ENCODE measurements at places on chromosomes 1 and 21.

GRCh38 chr1:228860911-228861831 lies 125.9 kb downstream of the RHOU start:
- H3K4me3 ChIP-seq, result no peak overlapping the region
- DNase-seq, result peak; percentile 60
- no peaks in the 10 kb centered on the region for H3K36me3 ChIP-seq
- no peak overlapping the region for H3K27ac ChIP-seq
- no peaks in the 10 kb centered on the region for H3K4me1 ChIP-seq

- no peak overlapping the region for H3K4me3 ChIP-seq
- H3K36me3 ChIP-seq, result no peaks in the 10 kb centered on the region
- H3K27ac ChIP-seq, result no peak overlapping the region
- H3K27me3 ChIP-seq, result no peaks in the 10 kb centered on the region
These were observed 34.1 kb downstream of the OR2G3 start for GRCh38 chr1:247639381-247639981.

DNA sequence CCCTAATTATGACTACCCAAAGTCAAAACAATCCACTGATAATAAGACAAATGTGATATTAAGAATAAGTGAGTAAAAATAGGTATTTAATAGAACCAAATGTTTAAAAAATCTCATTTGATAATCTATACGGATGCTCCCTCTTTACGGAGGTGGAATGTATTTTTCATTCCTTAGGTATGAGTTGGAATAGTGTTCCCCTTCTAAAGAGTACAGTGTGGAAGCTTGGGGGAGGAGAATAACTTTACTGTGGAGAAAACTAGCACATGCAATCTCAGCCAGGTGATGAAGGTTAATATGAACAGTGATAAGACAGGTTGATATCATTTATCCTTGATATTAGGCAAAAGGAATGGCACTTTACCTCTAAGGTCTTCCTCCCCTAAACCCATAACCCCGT lies 74.6 kb downstream of the GPR88 start:
- no peak overlapping the region for H3K27ac ChIP-seq
- H3K4me3 ChIP-seq, result no peak overlapping the region
- H3K36me3 ChIP-seq, result no peaks in the 10 kb centered on the region
- H3K4me1 ChIP-seq, result no peaks in the 10 kb centered on the region
- no peaks in the 10 kb centered on the region for H3K27me3 ChIP-seq
- no peak for DNase-seq

- no peak for DNase-seq
- no peaks in the 10 kb centered on the region for H3K27me3 ChIP-seq
- H3K36me3 ChIP-seq, result no peaks in the 10 kb centered on the region
- no peak overlapping the region for H3K4me3 ChIP-seq
These were observed 110.4 kb downstream of the KCND3 start for GRCh38 chr1:111879081-111879480.

GRCh38 chr1:151510957-151511635 lies at the start of gene CGN:
Gene CGN, plus strand, starts transcription at chr1:151511387. Its CDS starts 7,133 bp downstream, at chr1:151518520.
- peak; percentile 95 for DNase-seq
- H3K4me3 ChIP-seq, result peak within 1 kb of the TSS; percentile 72
- no peaks in the 10 kb centered on the region for H3K27me3 ChIP-seq
- H3K27ac ChIP-seq, result peak within 1 kb of the TSS; percentile 90

- DNase-seq, result no peak
- H3K4me1 ChIP-seq, result no peaks in the 10 kb centered on the region
- no peaks in the 10 kb centered on the region for H3K27me3 ChIP-seq
- no peak overlapping the region for H3K27ac ChIP-seq
- H3K4me3 ChIP-seq, result no peak overlapping the region
These were observed 200.9 kb downstream of the TM2D1 start for GRCh38 chr1:61523893-61524605.

DNA sequence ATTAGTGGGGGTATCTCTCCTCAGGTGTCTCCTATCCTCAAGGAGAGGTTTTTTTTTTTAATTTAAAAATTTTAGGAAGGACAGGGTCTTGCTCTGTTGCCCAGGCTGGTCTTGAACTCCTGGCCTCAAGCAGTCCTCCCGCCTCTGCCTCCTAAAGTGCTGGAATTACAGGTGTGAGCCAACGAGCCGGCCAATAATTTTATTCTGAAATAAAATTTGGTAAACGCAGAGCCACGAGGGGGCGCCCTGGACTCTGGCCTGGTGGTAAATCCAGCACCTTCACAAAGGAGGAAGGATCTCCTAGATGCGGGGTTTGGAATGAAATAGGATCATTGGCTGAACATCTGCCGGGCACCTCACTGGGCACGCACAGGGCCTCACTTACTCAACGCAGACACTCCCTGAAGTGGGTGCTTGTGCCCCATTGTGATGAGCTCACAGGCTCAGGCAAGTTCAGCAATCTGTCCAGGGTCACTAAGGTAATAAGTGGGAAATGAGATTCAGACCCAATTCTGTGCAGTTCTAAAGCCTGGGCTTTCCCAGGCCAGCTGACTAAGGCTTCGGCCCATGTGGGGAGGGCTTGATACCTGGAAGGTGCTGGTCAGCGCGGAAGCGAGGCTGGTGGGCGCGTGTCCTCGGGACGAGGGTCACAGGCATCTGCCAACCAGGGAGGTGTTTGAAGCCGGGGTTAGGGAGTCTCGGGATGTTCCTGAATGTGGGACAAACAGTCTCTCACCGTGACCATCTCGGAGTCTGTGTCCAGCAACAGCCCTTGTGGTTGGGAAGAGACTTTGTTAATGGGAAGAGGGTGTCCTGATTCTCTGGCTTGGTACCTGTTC lies 32.7 kb upstream of the ETV3 start:
- H3K4me1 ChIP-seq, result no peaks in the 10 kb centered on the region
- no peaks in the 10 kb centered on the region for H3K27me3 ChIP-seq
- no peak overlapping the region for H3K27ac ChIP-seq
- no peaks in the 10 kb centered on the region for H3K36me3 ChIP-seq
- no peak for DNase-seq
- H3K4me3 ChIP-seq, result no peak overlapping the region

- H3K27ac ChIP-seq, result peak overlapping the region; percentile 87
- peak overlapping the region; percentile 75 for H3K4me3 ChIP-seq
- peaks cover 4% of the 10 kb centered on the region for H3K36me3 ChIP-seq
These were observed 1.4 kb downstream of the EIF4G3 start for GRCh38 chr1:21175324-21175669.

DNA sequence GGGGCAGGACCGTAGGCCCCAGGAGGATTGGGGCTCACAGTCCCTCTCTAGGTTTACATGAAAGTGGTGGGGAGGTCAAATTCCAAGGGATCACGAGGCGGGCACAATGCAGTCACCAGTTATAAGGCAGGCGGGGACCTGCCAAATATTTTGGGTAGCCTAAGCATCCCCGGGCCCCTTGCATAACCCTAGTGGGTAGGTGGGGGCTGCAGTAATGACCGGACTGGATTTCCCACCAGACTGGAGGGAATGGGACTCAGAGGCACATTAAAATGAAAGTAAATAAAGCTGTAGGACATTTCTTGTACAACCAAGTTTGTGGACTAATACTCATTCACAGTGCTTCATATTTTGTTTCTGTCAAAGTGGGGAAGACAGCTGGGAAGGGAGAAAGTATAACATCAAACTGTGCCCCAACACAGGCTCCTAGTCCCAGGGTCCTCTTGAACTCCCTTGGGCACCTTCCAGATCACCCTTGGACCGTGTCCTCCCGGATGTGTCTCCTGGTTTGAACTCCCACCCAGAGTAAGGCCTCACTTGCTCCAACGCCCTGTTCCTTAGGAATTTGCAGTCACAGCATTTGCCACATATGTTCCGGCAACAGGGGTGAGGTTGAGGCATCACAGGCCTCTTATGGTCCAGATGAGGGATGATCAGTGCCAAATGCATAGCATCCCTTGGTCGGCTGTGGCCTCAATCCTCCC lies 28.4 kb upstream of the KIAA0040 start:
- no peak for DNase-seq
- no peaks in the 10 kb centered on the region for H3K36me3 ChIP-seq
- no peaks in the 10 kb centered on the region for H3K27me3 ChIP-seq

DNA sequence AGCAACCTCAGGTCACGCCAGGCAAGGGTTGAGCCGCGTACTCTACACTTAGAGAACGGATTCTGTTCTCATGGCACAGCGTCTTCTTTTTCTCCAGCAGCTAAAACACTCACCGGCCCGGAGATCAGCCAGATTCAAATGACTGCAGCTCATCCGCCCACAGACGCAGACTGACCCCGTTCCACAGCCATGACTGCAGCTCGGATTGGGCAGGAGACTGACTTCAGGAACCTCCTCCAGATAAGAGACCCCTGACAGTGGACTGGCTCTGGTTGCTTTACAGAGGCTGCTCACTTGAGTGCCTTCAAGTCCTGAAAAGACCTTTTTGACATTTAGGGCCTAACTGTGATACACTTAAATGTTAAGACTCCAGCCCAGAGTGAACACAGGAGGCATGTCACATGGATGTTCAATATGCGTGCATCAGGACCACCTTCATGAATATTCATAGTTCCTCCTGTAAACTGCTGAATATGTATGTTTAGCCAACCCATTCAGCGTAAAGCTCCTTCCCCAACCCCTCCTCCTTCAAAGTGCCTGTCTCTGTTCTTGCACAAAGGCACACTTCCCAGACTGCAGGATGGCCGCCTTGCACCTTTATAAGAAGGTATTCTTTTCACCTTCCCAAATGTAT lies 42.6 kb downstream of the BACE2 start:
- no peak overlapping the region for H3K27ac ChIP-seq
- H3K36me3 ChIP-seq, result no peaks in the 10 kb centered on the region
- no peaks in the 10 kb centered on the region for H3K27me3 ChIP-seq
- H3K4me3 ChIP-seq, result no peak overlapping the region
- no peaks in the 10 kb centered on the region for H3K4me1 ChIP-seq

GRCh38 chr1:237141502-237141901 lies 99.5 kb downstream of the RYR2 start:
- H3K4me3 ChIP-seq, result no peak overlapping the region
- no peak for DNase-seq
- no peaks in the 10 kb centered on the region for H3K36me3 ChIP-seq
- H3K27ac ChIP-seq, result no peak overlapping the region

- no peak overlapping the region for H3K27ac ChIP-seq
- no peaks in the 10 kb centered on the region for H3K27me3 ChIP-seq
- H3K4me1 ChIP-seq, result peaks cover 2% of the 10 kb centered on the region
- peak; percentile 34 for DNase-seq
These were observed 141.4 kb downstream of the PEX14 start for GRCh38 chr1:10615932-10616671.

- H3K27me3 ChIP-seq, result no peaks in the 10 kb centered on the region
- no peak for DNase-seq
- H3K27ac ChIP-seq, result no peak overlapping the region
- H3K4me3 ChIP-seq, result no peak overlapping the region
- peaks cover 7% of the 10 kb centered on the region for H3K36me3 ChIP-seq
These were observed 141.7 kb downstream of the GALNT2 start for GRCh38 chr1:230208619-230209261.

- no peaks in the 10 kb centered on the region for H3K36me3 ChIP-seq
- no peak for DNase-seq
- H3K27ac ChIP-seq, result no peak overlapping the region
- H3K27me3 ChIP-seq, result no peaks in the 10 kb centered on the region
These were observed 35.1 kb upstream of the SEC16B start for GRCh38 chr1:178004926-178005391.

DNA sequence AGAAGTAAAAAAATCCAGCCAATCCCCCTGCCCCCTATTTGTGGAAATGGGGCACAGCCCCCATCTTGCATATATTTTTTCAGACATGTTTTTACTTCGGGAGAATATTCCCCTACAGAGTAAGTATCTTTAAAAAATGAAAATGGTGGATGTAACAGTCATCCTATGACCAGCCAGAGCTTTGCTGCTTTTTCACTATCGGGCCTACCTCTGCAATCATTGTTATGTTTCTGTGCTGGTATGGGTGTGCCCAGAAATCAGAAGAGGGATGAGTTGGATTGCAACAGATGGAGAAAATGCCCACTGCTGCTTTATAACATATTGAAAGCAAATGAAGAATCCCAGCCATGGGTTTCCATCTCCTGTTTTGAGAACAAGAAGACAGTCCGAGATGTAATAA lies 2.9 kb downstream of the CD247 start:
- H3K4me1 ChIP-seq, result no peaks in the 10 kb centered on the region
- H3K27me3 ChIP-seq, result no peaks in the 10 kb centered on the region
- no peaks in the 10 kb centered on the region for H3K36me3 ChIP-seq
- no peak overlapping the region for H3K27ac ChIP-seq
- H3K4me3 ChIP-seq, result no peak overlapping the region

- H3K4me1 ChIP-seq, result no peaks in the 10 kb centered on the region
- no peaks in the 10 kb centered on the region for H3K27me3 ChIP-seq
- no peak overlapping the region for H3K27ac ChIP-seq
- no peaks in the 10 kb centered on the region for H3K36me3 ChIP-seq
- no peak for DNase-seq
These were observed 31.4 kb upstream of the DENND1B start for GRCh38 chr1:197806718-197807117.

GRCh38 chr21:32602099-32602498 lies 10.1 kb downstream of the CFAP298 start:
- no peaks in the 10 kb centered on the region for H3K27me3 ChIP-seq
- no peak overlapping the region for H3K27ac ChIP-seq
- peaks cover 29% of the 10 kb centered on the region for H3K36me3 ChIP-seq
- no peak for DNase-seq
- H3K4me1 ChIP-seq, result peaks cover 8% of the 10 kb centered on the region

GRCh38 chr1:202656951-202657646 lies 53.2 kb downstream of the SYT2 start:
- no peak overlapping the region for H3K4me3 ChIP-seq
- DNase-seq, result no peak
- H3K27me3 ChIP-seq, result no peaks in the 10 kb centered on the region
- H3K36me3 ChIP-seq, result no peaks in the 10 kb centered on the region
- no peaks in the 10 kb centered on the region for H3K4me1 ChIP-seq
- H3K27ac ChIP-seq, result no peak overlapping the region

DNA sequence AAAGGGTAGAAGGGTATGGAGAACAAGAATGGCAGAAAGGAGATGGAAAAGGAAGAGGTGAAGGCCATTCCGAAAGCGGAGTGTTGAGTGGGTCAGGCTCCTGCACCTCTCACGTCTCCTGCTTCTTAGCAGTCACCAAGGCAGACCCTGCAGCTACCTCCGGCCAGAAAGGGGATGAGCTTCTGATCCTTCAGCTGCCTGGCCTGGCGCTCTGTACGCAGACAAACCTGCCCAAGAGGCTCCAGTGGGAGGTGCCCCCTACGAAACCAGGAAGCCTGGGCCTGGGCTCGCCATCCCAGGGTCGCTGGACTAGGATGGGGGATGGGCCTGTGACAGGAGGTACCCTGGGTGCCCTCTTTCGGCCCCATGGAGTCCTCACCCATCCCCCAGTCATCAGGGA lies 3.0 kb downstream of the GPR61 start:
- H3K27me3 ChIP-seq, result no peaks in the 10 kb centered on the region
- DNase-seq, result no peak
- H3K27ac ChIP-seq, result no peak overlapping the region
- H3K4me1 ChIP-seq, result no peaks in the 10 kb centered on the region
- H3K4me3 ChIP-seq, result no peak overlapping the region

GRCh38 chr1:192940658-192941057 lies 118.5 kb downstream of the UCHL5 start:
- no peaks in the 10 kb centered on the region for H3K36me3 ChIP-seq
- no peaks in the 10 kb centered on the region for H3K4me1 ChIP-seq
- no peak overlapping the region for H3K4me3 ChIP-seq

Data from right lobe of liver (tissue), 6 donors.